Activated naive CD8-positive, alpha-beta T cell treated with anti-CD3 and anti-CD28 coated beads, Interleukin-2, amount 10 ng/mL, durations not matched to agents 7 days and 5 days (primary cell): ENCODE measurements at places on chromosomes 7 and 10. TPM values are rescaled to one million over a fixed set of nuclear protein-coding genes. Genes with fewer than 3 reads are reported as not detected.

Gene LLCFC1
- not detected for total RNA-seq

Gene LYZL1
- not detected for total RNA-seq

Gene CYP2W1
- total RNA-seq, result not detected

Gene SDK1
- 0.25 TPM for total RNA-seq

Gene LIPF
- not detected for total RNA-seq

Gene SPDYE2
- not detected for total RNA-seq

Gene ANLN
- 57.1 TPM for total RNA-seq

Gene AFAP1L2
- 3.8 TPM for total RNA-seq

Gene HOXA4
- 0.17 TPM for total RNA-seq

Gene ADRB1
- 1.0 TPM for total RNA-seq

Gene GNGT1
- total RNA-seq, result not detected

Gene SEC61A2
- 13.2 TPM for total RNA-seq

Gene ZNF425
- 1.4 TPM for total RNA-seq

Gene EPHB6
- total RNA-seq, result 20.1 TPM

GRCh38 chr10:131888186-131888604 lies 12.6 kb upstream of the PPP2R2D start:
- H3K4me1 ChIP-seq, result peaks cover 3% of the 10 kb centered on the region
- H3K4me3 ChIP-seq, result no peak overlapping the region
- DNase-seq, result no peak

GRCh38 chr10:132861116-132861691 lies 75.3 kb upstream of the NKX6-2 start:
- H3K36me3 ChIP-seq, result no peaks in the 10 kb centered on the region
- DNase-seq, result peak; percentile 15
- no peak overlapping the region for H3K27ac ChIP-seq
- no peaks in the 10 kb centered on the region for H3K27me3 ChIP-seq
- peaks cover 10% of the 10 kb centered on the region for H3K4me1 ChIP-seq

DNA sequence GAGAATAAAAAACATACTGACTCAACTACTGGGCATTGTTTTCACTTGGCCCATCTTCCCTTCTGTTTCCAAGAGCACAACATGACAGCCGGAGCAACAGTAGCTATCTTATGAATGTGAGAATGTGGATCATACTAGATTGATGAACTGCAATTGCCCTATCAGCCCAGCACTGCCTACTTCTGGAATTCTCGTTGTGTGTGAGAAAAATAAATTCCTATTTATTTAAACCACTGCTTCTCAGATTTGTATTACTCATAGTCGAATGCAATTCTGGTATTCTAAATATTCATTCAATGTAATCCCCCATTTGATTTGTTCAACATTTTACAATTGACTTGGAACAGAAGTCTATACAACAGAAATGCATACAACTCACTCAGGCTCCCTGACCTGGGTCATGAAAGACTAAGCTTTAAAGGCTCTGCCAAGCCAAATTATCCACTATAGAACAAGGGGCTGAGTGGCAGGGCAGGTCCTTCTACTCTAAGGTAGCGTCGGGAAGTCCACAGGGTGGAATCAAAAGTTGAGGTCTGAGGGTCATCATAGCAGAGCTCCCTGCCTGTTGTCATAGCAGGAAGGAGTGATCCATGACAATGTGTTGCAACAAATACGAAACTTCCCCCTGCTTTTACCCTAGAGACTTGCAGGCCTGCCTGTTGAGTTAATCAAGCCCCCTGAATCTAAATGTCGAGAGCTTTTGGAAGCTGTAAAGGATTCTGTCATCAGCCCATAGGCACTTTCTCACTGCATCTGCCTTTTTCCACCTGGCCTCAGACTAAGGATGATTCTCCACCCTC lies 12.4 kb upstream of the JAZF1 start:
- peaks cover 6% of the 10 kb centered on the region for H3K4me1 ChIP-seq
- no peak overlapping the region for H3K4me3 ChIP-seq
- H3K27ac ChIP-seq, result no peak overlapping the region

- H3K27ac ChIP-seq, result no peak overlapping the region
- no peaks in the 10 kb centered on the region for H3K27me3 ChIP-seq
- no peak overlapping the region for H3K4me3 ChIP-seq
- H3K4me1 ChIP-seq, result peaks cover 7% of the 10 kb centered on the region
- H3K36me3 ChIP-seq, result no peaks in the 10 kb centered on the region
These were observed 417.9 kb upstream of the LRGUK start for GRCh38 chr7:133709036-133709880.

GRCh38 chr10:62647375-62648092 lies 157.0 kb upstream of the ADO start:
- peaks cover 16% of the 10 kb centered on the region for H3K4me1 ChIP-seq
- no peak for DNase-seq
- no peaks in the 10 kb centered on the region for H3K27me3 ChIP-seq
- H3K4me3 ChIP-seq, result no peak overlapping the region
- no peaks in the 10 kb centered on the region for H3K36me3 ChIP-seq
- no peak overlapping the region for H3K27ac ChIP-seq

DNA sequence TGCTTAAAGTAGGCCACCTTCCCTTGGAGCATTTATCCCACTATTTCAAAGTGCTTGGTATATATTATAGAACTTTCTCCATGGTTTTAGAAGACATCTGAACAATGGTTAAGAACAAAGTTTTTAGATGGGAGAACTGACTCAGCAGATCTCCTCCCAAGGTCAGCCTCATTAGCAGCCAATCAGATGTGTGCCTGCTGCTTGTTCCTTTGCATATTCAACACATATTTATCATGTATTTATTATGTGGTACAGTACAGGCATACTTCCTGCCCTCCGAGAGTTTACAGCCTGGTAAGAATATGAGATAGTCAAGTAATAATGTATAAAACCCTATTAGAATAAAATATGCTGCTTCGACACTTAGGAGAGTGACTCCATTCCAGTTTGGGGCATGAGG lies 120.1 kb upstream of the NRP1 start:
- peaks cover 2% of the 10 kb centered on the region for H3K27me3 ChIP-seq
- H3K4me3 ChIP-seq, result no peak overlapping the region
- no peak for DNase-seq
- no peaks in the 10 kb centered on the region for H3K4me1 ChIP-seq

DNA sequence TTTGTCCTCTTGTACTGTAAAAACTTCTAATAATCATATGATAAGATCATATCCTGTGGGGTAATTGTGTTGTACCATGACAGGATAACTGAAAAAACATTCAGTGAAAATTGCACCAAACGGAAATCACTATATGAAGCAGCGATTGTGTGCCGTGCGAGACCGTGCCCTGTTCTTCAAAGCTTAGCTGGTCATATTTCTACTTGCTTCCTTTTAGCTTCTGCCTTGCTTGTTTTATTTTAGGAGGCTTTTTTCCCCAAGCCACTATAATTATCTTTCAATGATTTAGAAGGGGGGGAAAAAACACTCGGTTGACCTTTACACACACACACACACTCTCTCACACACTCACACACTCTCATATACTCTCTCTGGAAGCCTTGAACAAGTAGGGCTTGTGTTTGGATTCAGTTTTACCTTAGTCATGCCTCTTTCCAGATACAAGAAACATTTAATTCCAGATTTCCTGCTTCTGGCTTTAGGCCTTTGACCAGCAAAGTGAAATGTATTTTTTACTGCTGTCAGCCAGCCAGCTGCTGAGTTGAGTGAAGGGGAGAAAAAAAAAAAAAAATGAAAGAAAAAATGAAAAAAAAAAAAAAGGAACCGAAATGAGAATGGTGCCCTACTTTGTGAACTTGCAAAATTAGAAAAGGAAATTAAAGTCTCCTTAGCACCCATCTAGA lies 181.4 kb downstream of the ARID5B start:
- H3K36me3 ChIP-seq, result peaks cover 57% of the 10 kb centered on the region
- no peak for DNase-seq
- peak overlapping the region; percentile 51 for H3K4me3 ChIP-seq
- peak overlapping the region; percentile 94 for H3K27ac ChIP-seq
- no peaks in the 10 kb centered on the region for H3K27me3 ChIP-seq

DNA sequence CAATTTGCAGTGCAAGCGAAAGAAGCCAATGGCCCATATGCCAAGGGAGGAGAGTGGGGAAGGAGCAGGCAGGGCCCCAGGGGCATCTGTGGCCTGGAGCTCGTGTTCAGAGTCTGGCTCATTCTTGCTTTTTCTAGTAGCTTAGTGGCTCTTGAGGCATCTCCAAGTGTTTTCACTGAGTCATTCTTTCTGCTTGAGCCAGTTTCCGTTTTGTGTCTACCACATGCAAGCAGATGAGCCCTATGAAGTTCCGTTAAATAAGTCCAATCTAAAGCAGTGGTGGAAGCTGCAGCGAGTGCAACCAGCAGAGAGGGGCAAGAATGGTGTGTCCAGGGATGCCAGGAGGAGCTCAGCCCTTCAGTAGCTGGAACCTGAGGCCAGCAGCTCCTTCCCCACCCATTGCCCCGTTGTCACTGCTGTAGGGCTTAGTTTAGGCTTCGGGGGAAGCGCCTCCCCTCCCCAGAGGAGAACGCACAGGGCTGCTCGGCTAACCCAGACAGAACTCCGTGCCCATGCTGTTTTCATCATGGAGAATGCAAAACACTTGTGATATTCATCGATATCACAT lies 57.4 kb upstream of the EBF3 start:
- H3K27me3 ChIP-seq, result peaks cover under 1% of the 10 kb centered on the region
- no peak for DNase-seq
- no peaks in the 10 kb centered on the region for H3K36me3 ChIP-seq
- H3K27ac ChIP-seq, result no peak overlapping the region
- H3K4me3 ChIP-seq, result no peak overlapping the region

- H3K4me3 ChIP-seq, result no peak overlapping the region
- DNase-seq, result no peak
- H3K27me3 ChIP-seq, result peaks cover 1% of the 10 kb centered on the region
- no peaks in the 10 kb centered on the region for H3K36me3 ChIP-seq
- no peaks in the 10 kb centered on the region for H3K4me1 ChIP-seq
- no peak overlapping the region for H3K27ac ChIP-seq
These were observed 401.1 kb upstream of the PODXL start for GRCh38 chr7:131957338-131958020.

DNA sequence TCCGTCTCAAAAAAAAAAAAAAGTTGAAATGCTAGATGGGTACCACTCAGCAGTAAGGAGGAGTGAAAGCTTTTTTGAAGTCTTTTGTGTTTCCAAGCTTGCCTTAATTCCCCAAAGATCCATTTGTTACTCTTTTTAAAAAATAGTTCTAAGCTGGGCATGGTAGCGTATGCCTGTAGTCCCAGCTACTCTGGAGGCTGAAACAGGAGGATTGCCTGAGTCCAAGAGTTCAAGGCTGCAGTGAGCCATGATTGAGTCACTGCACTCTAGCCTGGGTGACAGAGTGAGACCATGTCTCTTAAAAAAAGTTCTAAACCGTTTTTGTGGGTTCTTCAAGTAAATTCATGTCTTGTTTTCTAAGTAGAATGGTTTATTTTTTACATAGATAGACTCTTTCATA lies 5.3 kb downstream of the TBC1D12 start:
- H3K36me3 ChIP-seq, result no peaks in the 10 kb centered on the region
- H3K27ac ChIP-seq, result no peak overlapping the region
- DNase-seq, result no peak
- H3K27me3 ChIP-seq, result peaks cover 71% of the 10 kb centered on the region
- H3K4me1 ChIP-seq, result peaks cover 4% of the 10 kb centered on the region

GRCh38 chr10:67815571-67816059 lies 22.4 kb downstream of the DNAJC12 start:
- H3K4me1 ChIP-seq, result peaks cover 15% of the 10 kb centered on the region
- no peaks in the 10 kb centered on the region for H3K27me3 ChIP-seq
- no peak overlapping the region for H3K27ac ChIP-seq
- peaks cover 16% of the 10 kb centered on the region for H3K36me3 ChIP-seq
- no peak for DNase-seq
- H3K4me3 ChIP-seq, result peak overlapping the region; percentile 24

- H3K36me3 ChIP-seq, result no peaks in the 10 kb centered on the region
- peaks cover 10% of the 10 kb centered on the region for H3K4me1 ChIP-seq
- DNase-seq, result no peak
- H3K27me3 ChIP-seq, result peaks cover 3% of the 10 kb centered on the region
These were observed 39.0 kb downstream of the CDH23 start for GRCh38 chr10:71435571-71436267.

GRCh38 chr10:20100171-20100570 lies 283.9 kb downstream of the PLXDC2 start:
- H3K27ac ChIP-seq, result no peak overlapping the region
- no peaks in the 10 kb centered on the region for H3K27me3 ChIP-seq
- no peaks in the 10 kb centered on the region for H3K4me1 ChIP-seq
- H3K36me3 ChIP-seq, result no peaks in the 10 kb centered on the region

DNA sequence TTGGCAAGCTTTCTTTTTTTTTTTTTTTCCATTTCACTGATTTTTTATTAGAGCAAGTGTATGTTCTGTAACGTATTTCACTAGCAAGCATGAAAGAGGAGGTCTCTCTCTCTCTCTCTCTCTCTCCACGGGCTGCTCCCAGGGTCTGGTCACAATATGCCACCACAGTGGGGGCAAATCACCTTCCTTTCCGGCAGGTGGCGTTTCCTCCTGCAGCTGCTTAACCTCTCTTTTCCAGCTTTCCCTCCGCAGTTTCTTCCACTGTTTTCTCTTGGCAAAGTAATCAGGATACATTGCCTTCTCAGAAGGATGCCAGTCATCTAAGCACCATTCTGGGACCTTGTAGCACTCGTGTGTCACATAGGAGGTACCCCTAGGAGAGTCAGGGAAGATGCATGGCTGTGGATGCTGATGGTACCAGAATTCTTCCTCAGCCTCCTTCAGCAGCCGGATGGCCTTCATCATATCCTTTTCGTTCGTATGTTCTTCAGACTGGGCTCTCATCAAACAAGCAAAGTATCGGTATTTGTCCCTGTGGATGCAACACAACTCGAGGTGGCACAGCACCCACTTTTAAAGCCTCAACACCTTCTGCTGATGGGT lies 197.3 kb upstream of the PODXL start:
- H3K27me3 ChIP-seq, result peaks cover 9% of the 10 kb centered on the region
- no peak for DNase-seq
- H3K36me3 ChIP-seq, result no peaks in the 10 kb centered on the region

GRCh38 chr7:121011401-121011800 lies 22.9 kb downstream of the CPED1 start:
- no peaks in the 10 kb centered on the region for H3K36me3 ChIP-seq
- H3K4me3 ChIP-seq, result no peak overlapping the region
- H3K4me1 ChIP-seq, result no peaks in the 10 kb centered on the region
- no peak for DNase-seq
- peaks cover 11% of the 10 kb centered on the region for H3K27me3 ChIP-seq
- H3K27ac ChIP-seq, result no peak overlapping the region

DNA sequence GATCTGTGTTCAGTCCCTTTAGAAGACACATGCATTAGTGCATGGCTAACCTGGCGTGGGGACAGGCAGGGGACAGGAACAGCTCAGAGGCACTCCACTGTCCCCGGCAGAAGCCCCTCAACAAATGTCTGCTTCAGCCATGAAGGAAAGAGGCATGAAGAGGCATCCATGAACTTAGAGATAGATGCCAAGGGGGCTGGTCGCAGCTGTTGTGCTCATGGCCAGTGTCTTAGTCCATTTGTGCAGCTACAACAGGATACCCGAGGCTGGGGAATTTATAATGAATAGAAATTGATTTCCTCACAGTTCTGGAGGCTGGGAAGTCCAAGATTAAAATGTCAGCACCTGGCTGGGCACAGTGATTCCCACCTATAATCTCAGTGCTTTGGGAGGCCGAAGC lies 14.5 kb upstream of the GNA12 start:
- DNase-seq, result no peak
- no peak overlapping the region for H3K27ac ChIP-seq
- H3K4me1 ChIP-seq, result peaks cover 13% of the 10 kb centered on the region
- no peaks in the 10 kb centered on the region for H3K36me3 ChIP-seq
